HAP-1 (cell line): ENCODE measurements at places on chromosomes 1 and 21.

DNA sequence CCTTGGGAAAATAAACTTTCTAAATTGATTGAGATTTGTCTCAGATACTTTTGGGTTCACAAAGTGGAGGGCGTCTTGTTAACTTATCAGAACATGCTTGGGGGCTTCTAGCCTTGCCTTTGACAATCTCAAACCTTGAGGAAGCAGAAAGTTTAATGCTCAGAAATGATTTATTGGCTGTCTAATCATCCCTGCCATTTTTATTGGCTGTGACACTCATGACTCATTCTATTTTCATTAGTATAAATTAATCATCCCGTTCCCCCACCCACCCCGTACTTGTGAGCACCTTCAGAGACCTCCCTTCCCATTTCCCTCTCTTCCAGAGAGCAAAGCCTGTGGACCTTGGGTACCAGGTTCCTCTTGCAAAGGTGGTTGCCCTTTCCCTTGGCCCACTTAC, 87.1 kb downstream of the FGGY start:
- DNase-seq: no peak

GRCh38 chr1:47687631-47688460, 250.0 kb downstream of the FOXD2 start:
- no peak for DNase-seq

- DNase-seq: no peak
These were observed 9.6 kb downstream of the SMYD2 start for GRCh38 chr1:214290424-214291037.

DNA sequence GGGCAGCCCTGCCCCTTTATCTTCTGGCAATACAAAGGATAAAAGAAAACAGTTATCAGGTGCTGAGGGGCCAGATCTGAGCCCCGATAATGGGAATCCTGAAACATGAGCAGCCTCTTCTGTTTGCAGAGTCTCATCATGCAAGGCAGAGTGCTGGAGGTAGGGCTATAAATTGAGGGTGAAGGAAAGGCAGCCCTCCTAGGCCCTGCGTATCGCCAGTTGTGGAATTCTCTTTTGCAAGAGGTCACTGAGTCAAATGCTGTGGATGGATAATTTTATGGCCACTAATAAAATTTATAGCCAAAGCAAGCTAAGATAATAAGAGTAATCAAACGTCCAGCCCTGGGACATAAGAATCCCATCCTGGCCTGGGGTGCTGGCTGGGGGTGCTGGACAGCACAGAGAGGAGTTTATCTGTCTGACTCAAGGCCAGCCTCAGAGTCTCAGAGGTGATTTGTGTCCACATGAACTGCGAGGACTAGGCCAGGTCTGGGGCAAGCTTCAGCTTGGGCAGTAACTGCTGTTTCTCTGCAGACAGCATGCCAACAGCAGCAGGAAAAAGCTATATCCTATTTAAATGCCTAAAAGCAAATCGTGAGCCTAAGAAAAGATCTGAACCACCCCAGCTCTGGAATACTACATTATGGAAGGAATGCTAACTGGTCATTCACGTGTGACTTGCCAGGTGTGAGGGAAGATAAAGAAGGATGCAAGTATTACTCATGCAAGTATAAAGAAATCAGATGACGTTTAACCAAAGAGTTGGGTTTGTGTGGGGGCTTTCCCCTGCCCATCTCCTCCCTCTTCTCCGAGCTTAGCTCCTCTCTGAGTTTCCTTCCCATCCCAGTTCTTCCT, 254.8 kb downstream of the KIF26B start:
- no peak for DNase-seq

- peak; percentile 47 for DNase-seq
These were observed 221.3 kb downstream of the MRPL39 start for GRCh38 chr21:25385911-25386474.

DNA sequence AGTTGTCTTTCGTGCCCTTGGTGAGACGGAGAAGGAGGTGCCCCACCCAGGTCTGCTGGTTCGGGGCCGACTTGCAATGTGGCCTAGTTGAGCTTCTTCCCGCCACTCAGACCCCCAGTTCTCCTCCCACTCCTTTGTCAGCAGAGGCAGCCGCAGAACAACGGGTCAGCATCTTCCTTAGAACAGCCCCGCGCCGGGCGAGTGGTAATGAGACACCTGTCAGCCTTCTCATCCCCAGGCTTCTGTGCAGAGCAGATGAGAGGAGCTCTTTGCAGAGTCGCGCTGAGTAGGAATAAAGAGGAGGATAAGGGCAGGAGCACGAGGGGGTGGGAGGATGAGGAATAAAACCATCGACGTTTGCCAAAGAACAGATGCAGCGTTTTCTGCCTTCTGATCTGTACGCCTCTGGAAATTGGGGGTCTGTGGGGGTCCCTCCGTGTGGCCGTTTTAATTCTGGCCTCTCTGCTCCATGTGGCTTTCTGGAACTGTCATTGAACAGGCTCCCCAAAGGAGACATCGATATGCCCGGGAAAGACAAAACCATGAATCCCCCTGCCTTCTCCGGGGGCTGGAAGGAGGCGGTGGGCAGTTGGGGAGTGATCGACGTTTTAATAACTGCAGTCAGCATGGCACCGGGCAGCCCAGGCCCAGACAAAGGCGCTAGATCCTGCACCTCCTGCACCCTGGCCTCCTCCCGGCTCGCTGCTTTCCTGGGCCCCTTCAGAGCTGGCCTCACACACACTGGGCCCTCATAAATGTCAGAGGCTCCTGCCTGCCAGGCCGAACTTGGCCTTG, 27.5 kb upstream of the IGSF21 start:
- no peak for DNase-seq

DNA sequence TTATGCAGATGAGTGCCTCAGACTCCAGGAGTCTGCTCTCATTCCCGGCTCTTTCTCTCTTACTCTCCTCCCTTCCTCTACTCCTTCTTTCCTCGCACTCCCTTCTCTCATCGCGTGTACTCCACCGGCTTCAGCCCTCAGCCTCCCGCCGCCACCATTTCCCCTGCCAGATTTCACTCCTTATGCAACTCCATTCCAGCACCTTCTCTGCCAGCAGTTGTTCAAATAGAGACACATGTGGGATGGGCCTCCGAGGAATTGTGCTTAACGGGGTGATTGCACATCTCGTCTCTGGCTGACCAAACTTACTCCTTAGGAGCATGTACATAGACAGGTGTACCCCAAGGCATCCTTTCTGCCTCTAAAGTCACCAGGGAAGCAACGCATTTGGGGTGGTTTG, 2.1 kb downstream of the CNTN2 start:
- DNase-seq: no peak

- no peak for DNase-seq
These were observed 224.2 kb upstream of the JUN start for GRCh38 chr1:59007820-59008598.

DNA sequence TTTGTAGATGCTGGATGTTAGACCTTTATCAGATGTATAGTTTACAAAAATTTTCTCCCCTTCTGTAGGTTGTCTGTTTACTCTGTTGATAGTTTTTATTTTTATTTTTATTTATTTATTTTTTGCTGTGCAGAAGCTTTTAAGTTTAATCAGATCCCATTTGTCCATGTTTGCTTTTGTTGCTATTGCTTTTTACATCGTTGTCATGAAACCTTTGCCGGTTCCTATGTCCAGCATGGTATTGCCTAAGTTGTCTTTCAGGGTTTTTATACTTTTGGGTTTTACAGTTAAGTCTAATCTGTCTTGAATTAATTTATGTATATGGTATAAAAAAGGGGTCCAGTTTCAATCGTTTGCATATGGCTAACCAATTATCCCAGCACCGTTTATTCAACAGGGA, 819.5 kb downstream of the KCNT2 start:
- DNase-seq: no peak

DNA sequence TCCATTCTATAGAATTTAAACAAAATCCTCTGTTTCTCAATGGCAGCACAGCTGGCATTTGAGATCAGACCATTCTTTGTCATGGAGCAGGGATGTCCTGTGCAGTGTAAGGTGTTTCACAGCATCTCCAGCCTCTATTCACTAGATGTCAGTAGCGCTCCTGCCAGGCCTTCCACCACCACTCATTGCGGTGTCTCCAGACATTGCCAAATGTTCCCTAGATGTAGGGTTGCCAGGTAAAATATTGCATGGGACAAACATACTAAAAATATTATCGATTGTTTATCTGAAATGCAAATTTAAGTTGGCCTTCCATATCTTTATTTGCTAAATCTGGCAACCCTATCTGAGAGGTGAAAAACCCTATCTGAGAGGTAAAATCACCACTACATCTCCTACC, 11.7 kb downstream of the ITLN2 start:
- DNase-seq: no peak

DNA sequence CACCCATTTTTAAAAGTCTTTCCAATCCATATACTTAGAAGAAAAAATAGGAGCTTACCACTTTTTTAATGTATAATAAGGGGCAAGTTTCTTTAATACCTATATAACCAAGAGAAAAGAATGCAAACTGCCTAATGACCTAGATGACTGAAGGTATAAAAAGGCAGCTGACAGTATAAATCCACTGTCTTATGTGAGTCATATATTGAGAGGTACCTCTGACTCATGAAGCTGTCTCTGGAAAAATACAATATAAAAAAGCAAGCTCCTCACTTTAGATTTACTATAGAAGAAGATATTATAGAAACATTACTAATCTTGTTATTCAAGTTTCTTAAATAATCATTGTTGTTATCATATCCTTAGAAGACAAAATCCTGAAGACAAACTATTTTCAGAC, 144.2 kb downstream of the VAV3 start:
- DNase-seq: no peak

GRCh38 chr1:184022668-184023067, 14.9 kb downstream of the COLGALT2 start:
- DNase-seq: no peak

GRCh38 chr1:155892796-155893195, 18.4 kb downstream of the RIT1 start:
- no peak for DNase-seq

GRCh38 chr1:26913754-26914619, at the start of gene NR0B2:
Gene NR0B2, minus strand, starts transcription at chr1:26913975. Its CDS starts 35 bp downstream, at chr1:26913940.
- no peak for DNase-seq

DNA sequence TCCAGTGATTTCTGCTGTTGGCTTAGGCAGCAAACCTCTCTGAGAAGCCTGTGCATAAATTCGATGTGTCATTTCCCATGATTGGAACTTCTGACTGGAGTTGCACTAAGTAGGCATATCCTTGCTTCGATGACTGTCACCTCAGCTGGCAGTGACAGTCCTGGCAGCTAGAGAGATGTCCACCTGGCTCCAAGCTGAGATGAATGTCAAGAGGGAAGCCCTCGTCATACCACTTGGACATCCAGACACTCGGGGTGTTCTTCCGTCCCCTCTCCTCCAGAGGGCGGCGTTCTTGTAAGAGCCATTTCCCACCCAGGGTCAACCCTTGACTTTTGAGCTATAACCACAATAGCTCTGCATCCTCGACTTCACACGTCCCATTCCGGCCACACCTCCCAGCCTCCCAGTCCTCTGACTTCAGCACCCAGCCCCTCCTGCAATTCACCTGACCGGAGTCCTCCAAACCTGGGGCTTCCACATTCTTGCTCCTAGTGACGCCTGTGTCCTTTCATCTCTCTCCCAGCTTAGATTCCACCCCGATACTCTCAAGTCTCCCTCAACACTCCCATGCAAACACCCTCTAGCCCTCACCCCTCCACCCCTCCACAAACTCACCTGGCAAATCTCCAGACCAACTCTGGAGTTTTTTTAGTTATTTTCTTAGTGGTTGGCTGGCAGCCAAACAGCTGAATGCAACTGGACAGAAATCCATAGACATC, 17.3 kb downstream of the CA6 start:
- peak; percentile 38 for DNase-seq

DNA sequence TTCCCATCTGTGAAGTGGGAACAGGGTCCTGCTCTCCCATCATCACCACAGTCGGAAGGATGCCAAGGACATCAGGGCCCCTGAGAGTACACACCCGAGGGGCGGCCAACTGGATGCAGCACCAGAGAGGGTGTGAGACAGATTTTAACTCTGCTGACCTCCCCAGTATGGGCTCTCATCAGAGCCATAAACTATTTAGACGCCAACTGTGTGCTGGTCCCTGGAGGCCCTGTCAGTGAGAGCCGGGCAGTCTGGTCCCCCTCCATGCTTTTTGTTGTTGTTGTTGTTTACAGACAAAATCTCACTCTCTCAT, 1.7 kb downstream of the FGR start:
- no peak for DNase-seq

DNA sequence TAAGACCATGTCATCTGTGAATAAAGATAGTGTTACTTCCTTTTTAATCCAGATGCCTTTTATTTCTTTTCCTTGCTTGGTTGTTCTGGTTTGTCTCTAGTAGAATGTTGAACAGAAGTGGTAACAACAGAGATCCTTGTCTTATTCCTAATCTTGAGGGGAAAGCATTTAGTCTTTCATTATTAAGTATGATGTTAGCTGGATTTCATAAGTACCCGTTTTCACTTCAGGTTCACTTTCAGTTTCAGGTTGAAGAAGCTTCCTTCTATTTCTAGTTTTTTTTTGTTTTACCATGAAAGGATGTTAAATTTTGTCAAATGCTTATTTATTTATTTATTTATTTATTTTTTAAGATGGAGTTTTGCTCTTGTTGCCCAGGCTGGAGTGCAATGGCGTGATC, 22.3 kb upstream of the AGPAT3 start:
- DNase-seq: no peak

DNA sequence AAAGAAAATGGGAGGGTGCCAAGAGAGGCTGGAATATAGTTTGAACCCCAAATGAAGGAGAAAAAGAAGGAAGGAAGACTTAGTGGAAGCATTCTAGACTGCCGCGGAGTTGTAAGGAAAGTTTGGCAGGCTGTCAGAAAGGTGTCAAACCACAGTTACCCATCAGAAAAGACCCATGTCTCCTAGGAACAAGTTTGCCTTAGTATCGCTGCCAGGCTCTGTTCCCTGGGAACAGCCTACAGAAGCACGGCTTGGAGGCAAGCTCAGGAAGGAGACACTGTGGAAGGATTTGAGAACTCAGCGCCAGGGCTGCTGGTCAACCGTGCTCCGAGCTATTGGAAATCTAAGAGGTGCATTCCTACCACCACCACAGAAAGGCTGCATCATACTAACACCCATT, 197.4 kb downstream of the RRAGC start:
- DNase-seq: no peak

- no peak for DNase-seq
These were observed 138.7 kb upstream of the ZNF648 start for GRCh38 chr1:182200025-182200812.

DNA sequence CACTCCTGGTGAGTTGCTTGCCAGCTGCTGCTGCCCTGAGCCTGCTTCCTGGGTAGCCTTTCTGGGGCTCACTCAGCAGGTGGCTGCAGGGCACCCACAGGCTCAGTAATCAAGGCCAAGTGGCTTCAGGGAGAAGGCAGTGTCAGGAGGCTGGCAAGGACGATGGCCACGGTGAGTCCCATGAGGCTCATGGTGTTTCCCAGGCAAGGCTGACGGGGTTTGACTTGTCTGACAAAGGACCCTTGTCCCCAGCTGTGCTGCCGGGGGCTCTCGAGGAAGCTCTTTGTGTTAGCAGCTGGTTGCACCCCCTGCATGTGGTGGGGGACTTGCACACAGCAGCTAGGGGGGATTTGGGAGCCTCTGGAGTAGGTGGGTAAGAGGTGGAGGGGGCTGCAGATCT, 190.5 kb upstream of the C1orf174 start:
- no peak for DNase-seq
